ENCODE measurements at places on chromosomes 12 and 14.

DNA sequence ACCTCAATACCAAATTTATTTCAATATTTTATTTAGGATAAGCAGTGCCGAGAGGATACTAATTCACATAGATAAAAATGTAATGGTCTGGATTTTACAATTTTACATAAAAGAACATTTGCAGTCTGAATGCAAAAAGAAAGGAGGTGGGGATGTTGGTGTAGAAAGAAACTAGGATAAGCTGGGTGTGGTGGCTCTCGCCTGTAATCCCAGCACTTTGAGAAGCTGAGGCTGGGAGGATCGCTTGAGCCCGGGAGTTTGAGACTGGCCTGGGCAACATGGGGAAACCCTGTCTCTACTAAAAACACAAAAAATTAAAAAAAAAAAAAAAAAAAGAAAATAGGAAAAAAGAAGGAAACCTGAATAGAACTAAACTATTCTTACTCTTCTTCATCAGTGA is 16.9 kb downstream of the SYCP3 start:
- no peak overlapping the region for H3K27ac ChIP-seq
- H3K36me3 ChIP-seq: peaks cover 2% of the 10 kb centered on the region
- no peaks in the 10 kb centered on the region for H3K27me3 ChIP-seq
- no peak overlapping the region for H3K4me3 ChIP-seq
- no peak for DNase-seq

DNA sequence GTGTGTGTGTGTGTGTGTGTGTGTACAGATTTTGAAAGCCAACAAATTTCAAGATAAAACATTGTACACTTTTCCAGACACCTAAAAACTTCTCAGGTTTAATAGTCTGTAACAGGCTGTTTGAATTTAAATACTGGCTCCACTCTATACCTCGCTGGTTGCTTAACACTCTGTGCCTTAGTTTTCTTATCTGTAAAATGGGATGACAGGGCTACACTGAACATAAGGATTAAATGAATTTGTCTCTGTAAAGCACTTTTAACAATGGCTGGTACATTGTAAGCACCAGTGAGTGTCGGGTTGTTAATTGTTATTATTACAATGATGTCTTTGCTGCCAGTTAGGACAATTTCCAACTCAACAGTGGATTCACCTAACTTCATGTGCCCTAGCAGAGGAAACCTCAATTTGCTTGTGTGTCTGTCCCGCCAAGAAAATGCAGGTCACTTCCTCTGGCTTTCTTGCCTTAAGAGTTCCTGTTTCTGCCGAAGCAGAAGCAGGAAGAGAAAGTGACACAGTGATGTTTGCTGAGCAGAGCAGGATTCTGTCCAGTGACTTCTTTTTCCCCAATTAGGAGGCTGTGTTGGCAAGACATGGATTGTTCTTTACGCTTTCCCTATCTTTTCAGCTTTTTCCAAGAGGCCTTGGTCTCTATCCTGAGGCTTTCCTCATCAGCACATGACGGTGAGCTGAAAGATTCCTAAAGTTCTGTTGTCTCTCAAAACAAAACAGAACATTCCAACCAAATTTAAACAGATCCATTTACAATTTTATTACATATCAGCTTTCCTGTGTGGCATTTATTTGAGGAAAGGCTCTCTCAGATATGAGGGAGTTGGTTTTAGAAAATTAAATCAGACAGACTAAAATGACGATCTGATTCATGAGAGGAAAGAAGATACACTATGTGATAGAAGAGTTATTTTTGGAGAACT is 154.1 kb upstream of the ATP2B1 start:
- peak; percentile 46 for DNase-seq
- no peaks in the 10 kb centered on the region for H3K36me3 ChIP-seq
- peaks cover 64% of the 10 kb centered on the region for H3K4me1 ChIP-seq
- H3K4me3 ChIP-seq: peak overlapping the region; percentile 80
- no peaks in the 10 kb centered on the region for H3K27me3 ChIP-seq
- H3K27ac ChIP-seq: peak overlapping the region; percentile 98

- H3K4me3 ChIP-seq: no peak overlapping the region
- H3K36me3 ChIP-seq: peaks cover 4% of the 10 kb centered on the region
- H3K27ac ChIP-seq: no peak overlapping the region
- H3K27me3 ChIP-seq: peaks cover 35% of the 10 kb centered on the region
- DNase-seq: no peak
Measured at GRCh38 chr14:99777951-99778350, 15.3 kb upstream of the EML1 start.

DNA sequence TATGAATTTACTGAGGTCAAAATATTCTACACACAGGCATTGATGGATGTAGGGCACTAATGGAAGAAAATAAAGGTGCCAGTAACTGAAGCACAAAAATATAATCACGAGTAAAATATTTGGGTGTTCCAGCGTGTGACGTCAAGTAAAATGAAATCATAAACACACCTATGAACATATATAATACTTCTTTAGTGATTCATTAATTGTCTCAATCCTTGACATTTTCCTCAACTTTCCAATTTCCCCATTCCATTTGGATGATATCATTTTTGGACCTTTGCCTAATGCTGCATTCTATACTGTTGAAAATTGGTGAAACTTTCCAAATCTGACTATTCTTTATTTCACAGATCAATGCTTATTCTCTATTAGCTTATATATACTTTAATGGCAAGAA is 649.3 kb downstream of the GALC start:
- H3K27me3 ChIP-seq: no peaks in the 10 kb centered on the region
- H3K27ac ChIP-seq: no peak overlapping the region
- no peaks in the 10 kb centered on the region for H3K36me3 ChIP-seq
- H3K4me1 ChIP-seq: no peaks in the 10 kb centered on the region
- DNase-seq: no peak

- peak overlapping the region; percentile 64 for H3K27ac ChIP-seq
- peaks cover 85% of the 10 kb centered on the region for H3K4me1 ChIP-seq
- H3K4me3 ChIP-seq: peak overlapping the region; percentile 60
- DNase-seq: no peak
Measured at GRCh38 chr12:108693751-108694150, 37.6 kb downstream of the CORO1C start.

DNA sequence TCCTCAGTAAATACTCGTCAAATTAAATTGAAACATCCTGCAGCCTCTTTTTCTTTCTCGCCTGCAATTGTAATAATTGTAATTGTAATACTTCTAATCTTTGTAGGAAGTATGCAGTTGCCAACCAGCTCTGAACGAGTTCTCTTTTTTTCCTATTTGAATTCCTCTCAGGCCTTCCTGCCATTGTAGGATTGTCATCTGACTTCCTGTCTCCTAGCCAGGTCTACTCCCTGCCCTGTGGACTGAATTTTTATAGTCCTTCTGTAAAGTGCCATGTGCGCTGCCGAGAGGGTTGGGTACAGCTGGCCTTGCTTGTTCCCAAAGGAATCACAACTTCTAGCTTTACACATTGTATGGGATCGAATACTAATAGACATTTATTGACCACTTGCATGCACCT is 183.3 kb downstream of the SSPN start:
- no peaks in the 10 kb centered on the region for H3K27me3 ChIP-seq
- DNase-seq: no peak
- no peak overlapping the region for H3K4me3 ChIP-seq
- no peak overlapping the region for H3K27ac ChIP-seq

- H3K27me3 ChIP-seq: no peaks in the 10 kb centered on the region
- no peak overlapping the region for H3K4me3 ChIP-seq
- H3K4me1 ChIP-seq: peaks cover 5% of the 10 kb centered on the region
- no peak for DNase-seq
- peaks cover 5% of the 10 kb centered on the region for H3K36me3 ChIP-seq
- H3K27ac ChIP-seq: no peak overlapping the region
Measured at GRCh38 chr14:90890322-90891020, 74.2 kb upstream of the TTC7B start.

DNA sequence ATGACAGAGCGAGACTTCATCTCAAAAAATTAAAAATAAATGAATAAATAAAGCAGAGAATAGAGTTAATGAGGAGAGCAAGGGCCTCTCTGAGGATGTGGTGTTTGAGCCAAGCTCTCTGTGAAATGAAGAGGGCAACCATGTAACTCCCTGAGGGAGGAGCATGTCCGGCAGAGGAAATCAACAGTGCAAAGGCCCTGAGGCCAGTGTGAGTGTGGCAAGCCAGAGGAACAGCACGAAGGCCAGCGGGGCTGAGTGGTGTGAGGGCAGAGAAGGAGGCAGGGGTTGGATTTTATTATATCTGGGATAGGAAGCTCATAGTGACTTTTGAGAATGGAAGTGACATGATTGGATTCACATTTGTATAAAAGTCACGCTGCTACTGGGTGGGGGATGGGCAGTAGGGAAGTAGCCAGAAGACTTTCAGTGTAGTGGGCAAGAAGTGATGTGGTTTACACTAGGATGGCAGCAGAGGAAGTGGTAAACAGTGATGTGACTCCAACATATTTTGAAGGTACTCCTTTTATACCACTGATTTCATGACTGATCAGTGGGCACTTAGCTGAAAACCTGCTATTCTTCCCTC is 10.3 kb upstream of the LRP1-AS start:
- no peak overlapping the region for H3K27ac ChIP-seq
- H3K27me3 ChIP-seq: no peaks in the 10 kb centered on the region
- no peaks in the 10 kb centered on the region for H3K4me1 ChIP-seq
- no peak for DNase-seq
- no peaks in the 10 kb centered on the region for H3K36me3 ChIP-seq

- no peak for DNase-seq
- H3K27me3 ChIP-seq: no peaks in the 10 kb centered on the region
- no peak overlapping the region for H3K27ac ChIP-seq
- no peak overlapping the region for H3K4me3 ChIP-seq
- H3K4me1 ChIP-seq: no peaks in the 10 kb centered on the region
- H3K36me3 ChIP-seq: no peaks in the 10 kb centered on the region
Measured at GRCh38 chr14:87002776-87003175, 990.2 kb downstream of the GALC start.

GRCh38 chr12:38984388-38984787 is 79.0 kb upstream of the CPNE8 start:
- no peaks in the 10 kb centered on the region for H3K4me1 ChIP-seq
- no peaks in the 10 kb centered on the region for H3K27me3 ChIP-seq
- no peak overlapping the region for H3K4me3 ChIP-seq

DNA sequence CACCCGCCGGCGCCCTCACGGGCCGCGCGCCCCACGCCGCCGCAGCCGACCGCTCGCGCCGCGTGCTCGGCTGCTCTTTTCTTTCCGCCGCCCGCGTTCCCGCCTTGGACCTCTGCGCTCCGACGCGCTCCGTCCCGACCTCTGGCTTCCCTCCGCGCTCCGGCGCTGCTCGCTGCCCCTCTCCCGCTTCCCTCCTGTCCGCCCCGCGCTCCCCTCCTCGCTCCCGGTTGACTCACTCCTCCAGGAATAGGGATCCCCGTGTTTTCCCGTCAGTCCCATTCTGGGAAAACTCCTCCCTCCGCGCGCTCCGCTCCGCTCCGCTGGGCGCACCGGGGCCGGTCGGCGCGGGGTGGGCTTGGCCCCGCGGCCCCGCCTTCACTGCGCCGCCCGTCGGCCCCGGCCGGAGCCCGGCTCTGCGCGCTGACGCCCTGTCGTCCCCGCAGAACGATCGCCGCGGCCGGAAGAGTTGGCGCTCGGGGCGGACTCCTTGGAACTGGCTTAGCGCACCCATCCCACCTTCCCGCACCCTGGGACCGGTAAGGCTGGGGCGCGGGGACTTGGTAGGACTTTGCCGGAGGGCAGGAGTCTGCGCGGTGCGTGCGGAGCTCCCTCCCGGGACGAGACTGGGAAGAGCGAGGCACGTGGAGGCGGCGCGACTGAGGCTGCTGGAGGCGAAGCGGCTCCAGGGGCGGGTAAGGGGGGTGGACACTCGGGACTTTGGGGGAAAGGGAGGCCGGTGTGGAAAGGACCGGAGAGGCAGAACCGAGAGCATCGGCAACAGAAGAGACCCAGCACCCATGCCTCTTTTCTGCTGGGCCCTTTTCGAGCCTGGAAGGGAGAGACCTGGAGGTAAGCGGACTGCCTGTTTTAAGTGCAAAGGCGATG is 550 bp downstream of the TEAD4 start:
- H3K27ac ChIP-seq: no peak overlapping the region
- H3K4me1 ChIP-seq: peaks cover 18% of the 10 kb centered on the region
- peak; percentile 34 for DNase-seq
- H3K27me3 ChIP-seq: peaks cover 61% of the 10 kb centered on the region
- H3K36me3 ChIP-seq: peaks cover 2% of the 10 kb centered on the region

DNA sequence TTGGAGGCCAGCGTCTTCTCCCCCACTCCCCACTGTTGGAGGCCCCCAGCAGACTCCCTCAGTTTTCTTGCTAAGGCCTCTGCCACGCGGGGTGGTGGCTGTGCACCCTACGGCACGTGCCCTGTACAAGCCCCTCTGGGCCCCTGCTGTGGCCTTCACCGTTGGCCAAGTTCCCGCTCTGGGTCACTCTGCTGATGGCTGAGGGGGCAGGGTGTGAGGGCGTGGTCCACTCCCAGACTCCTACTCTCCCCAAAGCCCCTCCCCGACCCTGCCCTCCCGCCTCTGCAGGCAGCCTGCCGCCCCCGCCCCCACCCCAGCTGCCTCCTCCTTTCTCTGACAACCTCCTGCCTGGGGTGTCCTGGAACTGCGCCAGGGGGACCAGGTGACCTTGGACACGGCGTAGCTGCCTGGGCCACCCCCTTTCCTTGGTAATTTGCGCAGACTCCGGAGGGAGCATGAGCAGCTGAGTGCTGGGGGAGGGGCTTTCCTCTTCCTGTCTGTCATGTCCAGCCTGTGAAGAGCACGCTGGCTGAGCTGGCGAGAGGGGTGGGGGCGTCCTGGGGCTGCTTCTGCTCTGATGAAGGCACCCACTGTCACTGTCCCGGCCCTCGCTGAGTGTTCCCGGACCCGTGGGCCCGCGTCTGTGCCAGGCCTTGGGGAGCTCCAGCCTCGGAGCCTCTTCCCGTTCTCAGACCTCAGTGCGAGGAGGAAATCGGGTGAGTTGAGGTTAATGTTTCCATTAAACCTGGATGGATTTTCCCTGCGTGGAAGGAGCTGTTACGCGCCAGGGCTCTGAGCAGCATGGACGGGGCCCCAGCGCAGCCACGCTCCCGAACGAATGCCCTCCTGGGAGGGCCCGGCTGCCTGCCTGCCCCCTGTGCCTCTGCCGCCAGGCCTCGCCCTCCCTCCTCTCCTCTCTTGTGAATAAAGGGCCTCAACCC is 85.0 kb downstream of the KIF26A start:
- no peaks in the 10 kb centered on the region for H3K36me3 ChIP-seq
- no peak for DNase-seq
- H3K4me1 ChIP-seq: peaks cover 13% of the 10 kb centered on the region

GRCh38 chr14:54191846-54192245 is 205.0 kb upstream of the CDKN3 start:
- DNase-seq: no peak
- H3K36me3 ChIP-seq: no peaks in the 10 kb centered on the region
- no peaks in the 10 kb centered on the region for H3K4me1 ChIP-seq
- H3K27ac ChIP-seq: no peak overlapping the region
- H3K27me3 ChIP-seq: no peaks in the 10 kb centered on the region
- H3K4me3 ChIP-seq: no peak overlapping the region

DNA sequence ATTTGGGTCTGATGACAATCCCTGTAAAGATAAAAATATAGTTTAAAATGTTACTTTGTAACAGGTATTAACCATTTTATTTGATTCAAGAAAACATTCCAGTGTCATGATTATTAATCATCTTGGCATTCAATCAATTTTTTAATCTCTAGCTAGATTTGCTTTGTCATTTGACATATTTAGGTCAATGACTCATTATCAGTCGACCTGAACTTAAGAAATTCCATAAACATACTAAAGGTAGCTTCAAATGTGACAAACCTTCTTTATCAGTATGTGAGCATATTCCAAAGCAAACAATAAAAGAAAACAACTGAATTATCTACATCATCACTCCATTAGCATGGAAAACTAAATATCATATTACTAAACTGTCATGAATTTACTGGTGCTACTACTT is 50.8 kb upstream of the CDKL1 start:
- no peak overlapping the region for H3K27ac ChIP-seq
- peaks cover 8% of the 10 kb centered on the region for H3K36me3 ChIP-seq
- H3K4me1 ChIP-seq: no peaks in the 10 kb centered on the region
- no peak overlapping the region for H3K4me3 ChIP-seq

- DNase-seq: no peak
- no peaks in the 10 kb centered on the region for H3K4me1 ChIP-seq
- H3K4me3 ChIP-seq: no peak overlapping the region
Measured at GRCh38 chr14:104342435-104343293, 204.3 kb downstream of the KIF26A start.

Measured in activated T-cell treated with anti-CD3 and anti-CD28 coated beads, Interleukin-2, amount 50 U/mL, for 72 hours (primary cell).